ENCODE measurements at places on chromosomes 4 and X.

- no peak for DNase-seq
Measured at GRCh38 chr4:66564901-66565651, 894.8 kb upstream of the EPHA5 start.

GRCh38 chr4:20643631-20644030 is 56.6 kb upstream of the PACRGL start:
- DNase-seq: peak; percentile 27

DNA sequence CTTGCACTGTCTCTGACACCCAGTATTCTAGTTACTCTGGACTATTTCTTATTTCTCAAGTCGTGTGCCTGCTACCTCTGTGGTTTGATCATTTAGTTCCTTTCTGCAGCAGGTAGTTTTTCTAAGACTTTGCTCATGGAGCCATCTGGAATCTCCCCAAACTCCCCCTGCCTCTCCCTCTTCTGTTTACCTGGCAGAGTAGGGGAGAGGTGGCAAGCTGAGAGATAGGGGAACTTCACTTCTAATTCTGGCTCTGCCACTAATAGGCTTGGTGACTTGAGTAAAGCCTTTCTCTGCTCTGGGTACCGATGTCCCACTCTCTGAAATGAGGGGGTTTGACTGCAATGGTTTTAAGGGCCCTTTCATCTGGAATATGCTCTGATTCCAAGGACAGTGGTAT is 141.3 kb downstream of the CPEB2 start:
- DNase-seq: no peak

DNA sequence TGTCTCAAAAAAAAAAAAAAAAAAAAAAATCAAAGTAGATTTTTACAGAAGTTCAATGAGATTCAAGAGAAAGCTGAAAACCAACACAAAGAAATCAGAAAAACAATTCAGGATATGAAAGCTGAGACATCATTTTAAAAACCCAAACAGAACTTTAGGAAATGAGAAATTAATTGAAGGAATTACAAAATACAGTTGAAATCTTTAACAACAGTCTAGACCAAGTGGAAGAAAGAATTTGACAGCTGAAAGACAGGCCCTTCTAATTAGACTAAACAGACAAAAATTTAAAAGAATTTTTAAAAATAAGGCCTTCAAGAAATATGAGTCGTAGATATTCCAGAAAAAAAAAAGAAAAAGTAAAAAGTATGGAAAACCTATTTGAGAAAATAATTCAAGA is 33.9 kb upstream of the PLK4 start:
- DNase-seq: no peak

DNA sequence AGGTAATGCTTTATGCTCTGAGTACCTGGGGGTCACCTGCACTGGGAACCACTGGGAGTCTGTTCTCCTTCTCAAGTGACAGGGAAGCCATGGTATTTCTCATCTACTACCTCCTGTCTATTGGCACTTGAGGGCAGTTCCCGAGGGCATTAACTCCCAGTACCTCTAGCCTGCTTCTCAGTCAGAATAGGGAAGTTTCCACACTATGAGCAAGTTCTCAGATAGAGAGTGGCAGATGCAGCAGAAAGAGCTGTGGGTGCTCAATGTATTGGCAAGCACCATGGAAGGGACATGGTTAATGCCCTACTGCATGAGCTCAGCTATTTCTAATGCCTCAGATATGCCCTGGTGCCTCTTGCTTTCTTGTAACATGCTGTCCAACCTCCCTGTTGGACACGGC is 74.1 kb downstream of the ANOS1 start:
- DNase-seq: peak; percentile 2

DNA sequence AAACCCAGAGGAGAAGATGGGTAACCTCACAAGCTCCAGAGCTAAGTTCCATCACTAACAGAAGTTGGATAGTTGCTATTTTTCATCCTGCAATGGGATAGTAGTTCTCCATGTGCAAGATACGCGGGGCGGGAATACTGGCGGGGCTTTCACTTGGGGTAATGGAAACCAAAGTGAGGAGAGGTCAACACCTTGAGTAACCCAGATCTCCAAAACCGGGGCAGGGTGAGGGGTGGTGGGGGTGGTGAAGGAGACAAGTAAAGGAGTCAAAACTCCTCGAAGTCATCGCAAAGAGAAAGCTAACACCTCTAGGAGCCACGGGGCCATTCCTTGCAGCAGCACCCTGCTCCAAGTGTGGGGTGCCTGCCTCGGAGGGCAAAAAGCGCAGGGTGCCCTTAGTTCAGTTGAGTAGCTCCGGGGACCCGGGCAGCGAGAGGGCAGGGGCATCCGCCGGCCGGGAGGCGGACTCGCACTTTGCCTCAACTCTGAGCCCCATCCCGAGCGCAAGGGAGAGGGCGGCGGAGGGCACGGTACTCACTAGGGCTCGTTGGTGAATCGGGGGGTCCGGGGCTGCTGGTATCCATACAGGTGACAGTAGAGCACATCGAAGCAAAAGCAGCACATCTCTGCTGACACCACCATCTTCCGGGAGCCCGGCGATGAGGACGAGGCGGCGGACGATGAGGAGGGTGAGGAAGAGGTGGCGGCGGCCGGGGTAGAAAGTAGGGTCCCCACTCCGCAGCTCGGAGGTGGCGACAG is 645 bp downstream of the AMMECR1 start:
- DNase-seq: peak; percentile 3
